ENCODE measurements at places on chromosomes 1 and 21.

DNA sequence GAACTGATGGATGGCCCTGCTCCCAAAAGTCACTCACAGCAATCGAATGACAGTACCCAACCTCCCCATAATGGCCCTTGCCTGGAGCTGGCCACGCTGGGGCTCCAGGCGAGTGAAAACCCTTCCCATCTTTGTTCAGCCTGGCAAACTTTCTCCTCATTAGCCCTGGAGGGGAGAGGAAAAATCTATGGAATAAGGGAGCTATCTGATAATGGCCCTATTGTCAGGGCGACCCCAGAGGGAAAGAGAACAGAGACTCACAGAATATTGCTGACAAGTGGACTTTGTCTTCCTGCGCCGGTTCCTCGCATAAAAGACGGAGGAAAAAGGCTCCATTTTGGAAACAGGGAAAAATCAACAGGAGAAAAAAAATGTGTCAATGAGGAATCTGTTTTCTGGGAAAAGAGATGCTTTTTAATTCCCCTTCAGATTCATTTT is 13.0 kb upstream of the ARHGEF16 start:
- no peak for DNase-seq

GRCh38 chr21:28794371-28794851 is 198.3 kb downstream of the LTN1 start:
- no peak for DNase-seq

DNA sequence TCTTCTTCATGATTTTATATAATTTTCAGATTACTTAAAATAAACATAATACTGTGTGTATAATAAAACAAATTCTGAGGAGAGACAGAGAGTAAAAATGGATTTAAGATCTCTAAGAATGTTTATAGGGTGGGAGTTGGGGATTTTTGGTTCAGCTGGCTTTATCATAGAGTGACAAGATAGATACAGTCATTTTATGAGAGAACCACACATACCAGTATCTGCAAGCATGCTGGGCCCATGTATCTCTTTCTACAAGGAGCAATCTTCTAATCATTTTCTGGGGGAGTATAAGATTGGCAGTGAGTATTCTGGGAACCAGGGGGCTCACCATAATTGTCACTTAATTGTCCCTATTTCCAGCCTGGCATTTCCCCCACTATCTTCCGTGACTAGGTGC is 64.3 kb upstream of the DUSP10 start:
- no peak for DNase-seq

DNA sequence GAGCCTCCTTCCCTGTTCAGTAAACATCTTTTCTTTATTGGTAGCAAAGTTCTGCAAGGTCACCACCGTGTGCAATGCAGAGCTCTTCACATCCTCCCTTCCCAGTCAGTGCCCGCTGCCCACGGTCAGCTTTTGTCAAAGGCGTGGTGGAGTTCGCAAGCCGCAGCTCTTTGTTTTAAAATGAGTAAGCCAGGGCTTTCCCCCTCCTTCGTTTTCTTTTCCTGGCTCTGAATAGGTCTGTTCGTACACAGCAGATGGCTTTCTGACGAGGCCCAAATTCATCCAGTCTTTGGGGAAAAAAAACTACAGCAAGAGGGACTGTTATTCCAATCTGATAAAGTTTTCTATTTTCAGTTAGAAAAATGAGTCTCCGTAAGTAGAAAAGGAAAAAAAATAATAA is 153.2 kb downstream of the LRIG2 start:
- no peak for DNase-seq

DNA sequence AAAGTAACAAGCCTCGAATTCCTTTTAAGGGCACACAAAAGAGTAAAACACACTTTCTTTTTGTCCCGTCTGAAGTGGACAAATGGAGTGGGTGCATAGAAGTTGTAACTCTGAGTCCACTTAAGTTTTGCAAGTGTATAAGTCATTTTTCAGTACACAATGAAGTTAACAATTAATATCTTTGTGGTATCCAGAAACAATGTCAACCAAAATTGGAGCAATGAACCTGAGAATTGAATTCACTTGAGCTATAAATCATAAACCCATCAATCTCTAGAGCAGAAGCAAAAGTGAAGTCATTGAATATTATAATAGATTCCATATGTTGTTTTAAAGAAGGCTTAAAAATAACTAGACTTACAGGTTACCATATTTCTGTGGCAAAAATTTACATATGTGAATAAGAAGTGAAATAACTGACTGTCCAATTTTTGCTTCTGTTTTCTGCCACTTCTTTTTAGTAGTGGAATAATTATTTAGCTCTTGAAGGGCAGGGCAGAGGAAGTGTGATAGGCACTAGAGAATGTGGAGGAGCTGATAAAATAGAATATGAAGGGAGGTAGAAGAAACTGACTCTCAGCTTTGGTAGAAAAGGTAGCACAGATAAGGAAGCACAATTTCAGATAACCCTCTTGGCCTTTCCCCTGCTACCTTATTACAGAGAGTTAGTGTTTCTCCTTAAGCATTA is 73.9 kb upstream of the RGL1 start:
- DNase-seq = no peak

- DNase-seq = no peak
Observed at GRCh38 chr21:31862078-31862477, 10.7 kb upstream of the HUNK start.
